Neuronal stem cell (in vitro differentiated cells): ENCODE measurements at places on chromosomes 2 and 18.

- H3K36me3 ChIP-seq = peaks cover 1% of the 10 kb centered on the region
- no peak for DNase-seq
- H3K27ac ChIP-seq = no peak overlapping the region
- no peaks in the 10 kb centered on the region for H3K27me3 ChIP-seq
Measured at GRCh38 chr18:74967438-74967837, 241.5 kb downstream of the PTGR3 start.

DNA sequence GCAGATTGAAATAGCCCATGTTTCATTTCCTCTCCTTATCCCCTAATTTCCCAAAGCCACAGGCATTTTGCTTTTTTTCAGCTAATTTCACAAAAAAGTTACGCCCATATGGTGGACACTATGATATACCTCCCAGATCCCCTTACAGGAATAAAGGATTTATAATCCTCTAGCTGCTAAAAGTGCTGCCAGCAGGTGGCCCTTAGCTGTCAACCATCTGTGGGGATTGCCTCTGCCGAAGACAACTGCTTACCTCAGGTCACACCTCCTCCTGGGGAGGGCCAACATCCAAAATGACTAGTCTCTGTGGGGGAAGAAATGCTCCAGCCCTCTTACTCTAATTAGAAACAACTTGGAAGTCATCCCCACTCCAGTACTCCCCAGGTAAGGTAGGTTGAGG is 61.0 kb upstream of the EPB41L3 start:
- no peaks in the 10 kb centered on the region for H3K4me1 ChIP-seq
- no peak overlapping the region for H3K4me3 ChIP-seq
- no peaks in the 10 kb centered on the region for H3K36me3 ChIP-seq
- no peak for DNase-seq
- H3K27ac ChIP-seq = no peak overlapping the region
- no peaks in the 10 kb centered on the region for H3K27me3 ChIP-seq

GRCh38 chr2:85154048-85154753 is 21.0 kb downstream of the TCF7L1 start:
- no peak overlapping the region for H3K27ac ChIP-seq
- no peaks in the 10 kb centered on the region for H3K27me3 ChIP-seq
- no peaks in the 10 kb centered on the region for H3K4me1 ChIP-seq
- H3K36me3 ChIP-seq = no peaks in the 10 kb centered on the region
- no peak overlapping the region for H3K4me3 ChIP-seq
- no peak for DNase-seq

DNA sequence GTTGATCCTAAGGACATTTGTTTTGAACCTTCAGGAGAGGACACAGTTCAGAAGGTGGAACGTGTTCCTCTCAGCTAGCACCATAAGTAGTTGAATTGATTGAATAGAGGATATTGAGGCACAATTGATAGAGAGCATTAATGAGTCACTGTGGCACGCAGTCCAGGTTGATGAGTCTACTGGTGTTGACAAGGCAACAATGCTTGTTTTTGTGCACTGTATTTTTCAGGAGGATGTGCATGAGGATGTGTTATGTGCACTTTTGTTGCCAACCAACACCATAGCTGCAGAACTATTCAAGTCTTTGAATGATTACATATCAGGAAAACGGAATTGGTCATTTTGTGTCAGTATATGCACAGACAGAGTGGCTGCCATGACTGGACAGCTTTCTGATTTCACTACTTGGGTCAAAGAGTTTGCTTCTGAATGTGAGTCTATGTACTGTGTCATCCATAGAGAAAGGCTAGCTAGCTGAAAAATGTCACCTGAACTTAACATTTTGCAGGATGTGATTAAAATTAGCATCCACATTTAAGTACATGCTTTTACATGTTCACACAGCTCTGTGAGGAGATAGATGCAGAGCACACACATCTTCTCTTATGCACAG is 140.1 kb upstream of the B3GNT2 start:
- no peaks in the 10 kb centered on the region for H3K36me3 ChIP-seq
- H3K4me1 ChIP-seq = peaks cover 2% of the 10 kb centered on the region
- H3K4me3 ChIP-seq = no peak overlapping the region

DNA sequence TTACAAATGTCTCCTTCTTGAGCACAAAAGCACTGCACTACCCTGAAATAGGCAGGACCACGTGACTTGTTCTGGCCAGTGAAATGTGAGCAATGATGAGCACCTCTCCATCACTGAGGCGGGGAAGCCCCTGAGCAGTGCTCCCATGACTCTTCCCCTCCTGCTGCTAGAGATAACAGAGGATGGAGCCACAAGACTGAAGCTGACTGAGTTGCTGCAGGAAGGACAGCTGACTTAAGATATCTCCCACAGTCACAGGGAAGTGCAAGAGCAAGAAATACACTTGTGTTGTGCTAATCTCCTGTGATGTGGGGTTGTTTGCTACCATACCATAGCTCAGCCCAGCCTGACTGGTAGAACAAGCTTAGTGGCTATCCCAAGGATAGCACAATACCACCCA is 38.7 kb downstream of the STK39 start:
- DNase-seq = no peak
- H3K36me3 ChIP-seq = no peaks in the 10 kb centered on the region

GRCh38 chr2:141393214-141393545 is 737.6 kb downstream of the LRP1B start:
- no peaks in the 10 kb centered on the region for H3K36me3 ChIP-seq
- H3K4me3 ChIP-seq = no peak overlapping the region
- no peak overlapping the region for H3K27ac ChIP-seq
- no peaks in the 10 kb centered on the region for H3K27me3 ChIP-seq

DNA sequence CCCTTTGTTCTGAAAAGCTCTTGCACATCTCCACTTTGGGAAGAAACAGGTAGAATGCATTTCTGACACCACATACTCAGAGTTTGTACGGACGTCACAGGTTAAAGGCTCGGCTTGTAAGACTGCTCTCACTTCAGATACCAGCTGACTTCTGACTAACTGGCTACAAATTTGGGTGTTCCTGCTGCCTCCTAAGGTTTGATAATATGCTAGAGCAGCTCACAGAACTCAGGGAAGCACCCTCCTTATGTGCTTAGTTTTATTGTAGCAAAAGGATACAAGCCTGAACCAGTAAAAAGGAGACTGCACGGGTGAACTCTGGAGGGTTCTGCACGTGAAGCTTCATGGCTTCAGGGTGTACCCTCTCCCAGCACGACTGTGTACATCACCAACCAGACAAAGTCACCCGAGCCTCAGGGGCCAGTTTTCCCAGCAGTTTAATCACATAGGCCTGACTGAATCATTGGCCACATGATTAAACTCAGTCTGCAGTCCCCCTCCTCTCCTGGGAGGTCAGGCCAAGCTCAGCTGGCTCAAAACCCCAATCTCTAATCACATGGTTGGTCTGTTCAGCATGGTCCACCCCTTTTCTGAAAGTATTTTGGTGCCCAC is 749.5 kb upstream of the RAB6C start:
- no peak overlapping the region for H3K4me3 ChIP-seq

GRCh38 chr2:939936-940601 is 10.6 kb upstream of the SNTG2 start:
- peaks cover 2% of the 10 kb centered on the region for H3K4me1 ChIP-seq
- no peaks in the 10 kb centered on the region for H3K36me3 ChIP-seq
- H3K27me3 ChIP-seq = no peaks in the 10 kb centered on the region
- H3K27ac ChIP-seq = no peak overlapping the region
- DNase-seq = no peak
- H3K4me3 ChIP-seq = no peak overlapping the region

DNA sequence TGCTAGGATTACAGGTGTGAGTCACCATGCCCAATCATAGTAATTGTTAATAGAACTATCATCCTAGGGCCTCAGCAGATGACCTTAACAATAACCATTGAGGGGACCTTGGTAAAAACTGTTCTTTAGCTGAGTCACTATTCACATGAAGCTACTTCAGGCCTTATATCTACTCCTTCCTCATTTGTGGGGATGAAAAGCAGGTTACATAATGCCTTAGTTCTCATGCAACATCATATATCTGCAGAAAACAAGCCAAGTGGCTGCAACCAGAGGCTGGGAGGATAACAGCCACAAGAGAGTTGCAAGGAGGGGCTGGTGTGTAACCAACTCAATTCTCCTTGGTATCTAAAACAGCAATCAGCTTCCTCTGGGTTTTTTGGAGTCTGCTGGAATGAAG is 445.4 kb downstream of the NBAS start:
- H3K4me1 ChIP-seq = no peaks in the 10 kb centered on the region
- no peak for DNase-seq
- no peak overlapping the region for H3K4me3 ChIP-seq
- H3K27ac ChIP-seq = no peak overlapping the region
- H3K36me3 ChIP-seq = no peaks in the 10 kb centered on the region

DNA sequence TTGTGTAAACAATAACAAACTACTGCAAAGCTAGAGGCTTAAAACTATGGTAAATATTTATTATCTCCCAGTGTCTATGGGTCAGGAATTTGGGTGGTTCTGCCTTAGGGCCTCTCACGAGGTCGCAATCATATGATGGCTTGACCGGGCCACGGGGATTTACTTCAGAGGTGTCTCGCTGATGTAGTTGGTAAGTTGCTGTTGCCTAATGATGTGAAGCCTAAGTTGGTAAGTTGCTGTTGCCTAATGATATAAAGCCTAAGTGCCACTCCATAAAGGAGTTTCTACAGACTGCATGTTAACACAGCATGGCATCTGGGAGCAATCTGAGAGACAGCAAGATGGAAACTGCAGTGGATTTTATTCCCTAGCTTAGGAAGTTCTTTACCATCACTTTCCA is 35.8 kb downstream of the FMNL2 start:
- H3K4me1 ChIP-seq = peaks cover 3% of the 10 kb centered on the region
- no peak overlapping the region for H3K4me3 ChIP-seq
- H3K27ac ChIP-seq = no peak overlapping the region

DNA sequence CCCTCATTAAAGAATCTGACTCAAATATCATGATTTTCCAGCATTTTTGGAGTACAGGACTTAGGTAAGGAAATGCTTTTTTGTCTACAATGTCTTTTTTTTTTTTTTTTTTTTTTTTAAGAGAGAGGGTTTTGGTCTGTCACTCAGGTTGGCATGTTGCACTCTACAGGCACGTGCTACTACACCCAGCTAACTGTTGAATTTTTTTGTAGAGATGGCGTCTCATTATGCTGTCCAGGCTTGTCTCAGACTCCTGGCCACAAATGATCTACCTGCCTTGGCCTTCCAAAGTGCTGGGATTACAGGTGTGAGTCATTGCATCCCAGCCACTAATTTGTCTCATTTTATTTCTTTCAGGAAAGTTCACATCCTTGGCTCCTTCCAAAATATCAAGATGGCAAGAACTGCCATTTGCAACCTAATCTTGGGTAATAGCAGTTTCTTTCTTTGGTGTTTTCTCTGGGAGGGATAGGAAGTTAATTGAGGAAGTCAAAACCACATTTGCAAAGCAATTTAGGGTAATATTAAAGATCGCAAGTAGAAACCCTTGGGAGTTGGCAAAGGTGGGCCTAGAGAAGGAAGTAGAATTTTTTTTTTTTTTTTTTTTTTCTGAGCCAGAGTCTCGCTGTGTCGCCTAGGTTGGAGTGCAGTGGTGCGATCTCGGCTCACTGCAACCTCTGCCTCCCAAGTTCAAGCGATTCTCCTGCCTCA is 15.5 kb downstream of the PNO1 start:
- H3K36me3 ChIP-seq = peaks cover 17% of the 10 kb centered on the region
- DNase-seq = no peak
- H3K27me3 ChIP-seq = no peaks in the 10 kb centered on the region
- no peak overlapping the region for H3K4me3 ChIP-seq
- H3K27ac ChIP-seq = no peak overlapping the region
